ENCODE measurements at places on chromosomes 4 and X.

- no peak for DNase-seq
Measured at GRCh38 chr4:180587379-180587778, 1655.8 kb upstream of the TENM3 start.

- peak; percentile 83 for DNase-seq
Measured at GRCh38 chr4:77818602-77819403, at the start of gene CNOT6L. TSS of gene CNOT6L (minus strand) at chr4:77819368. CDS start at chr4:77819308, 60 bp downstream.

DNA sequence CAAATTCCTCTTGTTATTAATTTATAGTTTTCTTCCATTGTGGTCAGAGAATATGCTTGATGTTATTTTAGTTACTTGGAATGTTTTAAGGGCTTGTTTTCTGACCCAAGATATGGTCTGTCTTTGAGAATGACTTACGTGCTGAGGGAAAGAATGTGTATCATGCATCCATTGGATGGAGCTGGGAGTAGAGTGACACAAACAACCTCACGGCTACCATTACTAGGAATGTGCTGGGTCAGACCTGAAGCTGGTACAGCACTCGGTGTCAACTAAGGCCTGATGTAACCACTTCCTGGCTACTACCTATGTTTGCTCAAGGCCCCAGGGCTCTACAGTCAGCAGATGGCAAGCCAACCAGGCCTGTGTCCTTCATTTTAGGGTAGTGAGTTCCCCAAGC is 257.8 kb downstream of the FAT4 start:
- DNase-seq, result no peak

- DNase-seq, result no peak
Measured at GRCh38 chr4:189548484-189549125, 392.1 kb upstream of the FRG1 start.

DNA sequence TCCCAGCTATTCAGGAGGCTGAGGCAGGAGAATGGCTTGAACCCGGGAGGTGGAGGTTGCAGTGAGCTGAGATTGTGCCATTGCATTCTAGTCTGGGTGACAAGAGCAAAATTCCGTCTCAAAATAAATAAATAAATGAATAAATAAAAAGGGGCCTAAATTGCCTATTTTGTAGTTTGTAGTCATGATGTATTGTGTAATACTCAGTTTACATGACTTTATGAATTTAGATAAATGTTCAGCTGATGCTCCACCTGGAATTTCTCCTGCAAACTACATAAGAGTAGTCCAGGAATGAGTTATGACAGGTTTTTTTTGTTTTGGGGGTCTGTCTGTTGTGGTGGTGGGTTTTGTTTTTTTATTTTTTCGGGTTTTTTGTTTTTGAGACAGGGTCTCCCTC is 31.1 kb downstream of the RBMX start:
- DNase-seq, result no peak

DNA sequence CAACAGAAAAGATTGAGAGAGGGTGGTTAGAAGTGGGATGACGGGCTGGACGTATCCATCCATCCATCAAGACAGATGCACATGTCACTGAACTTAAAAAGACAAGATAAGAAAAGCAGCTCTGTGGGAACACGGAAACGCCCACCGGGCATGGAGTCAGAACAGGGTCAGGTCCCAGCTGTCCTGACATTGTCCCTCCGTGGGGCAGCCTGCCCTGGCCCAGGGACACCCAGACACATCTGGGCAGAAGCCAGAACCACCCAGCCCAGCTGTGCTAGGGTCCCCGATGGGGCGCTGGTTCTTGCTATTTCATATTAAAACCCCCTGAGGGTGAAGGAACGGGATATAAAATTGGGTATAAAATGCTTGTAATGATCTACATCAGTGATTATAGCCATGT is 88.5 kb downstream of the PPP2R2C start:
- no peak for DNase-seq

- no peak for DNase-seq
Measured at GRCh38 chr4:95506264-95506663, 42.5 kb downstream of the UNC5C start.

DNA sequence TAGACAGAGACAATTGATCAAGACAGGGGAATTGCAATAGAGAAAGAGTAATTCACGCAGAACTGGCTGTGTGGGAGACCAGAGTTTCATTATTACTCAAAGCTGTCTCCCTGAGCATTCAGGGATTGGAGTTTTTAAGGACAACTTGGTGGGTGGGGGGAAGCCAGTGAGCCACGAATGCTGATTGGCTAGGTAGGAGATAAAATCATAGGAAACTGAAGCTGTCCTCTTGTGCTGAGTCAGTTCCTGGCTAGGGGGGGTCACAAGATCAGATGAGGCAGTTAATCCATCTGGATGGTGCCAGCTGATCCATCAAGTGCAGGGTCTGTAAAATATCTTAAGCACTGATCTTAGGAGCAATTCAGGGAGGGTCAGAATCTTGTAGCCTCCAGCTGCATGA is 358.6 kb downstream of the GPM6A start:
- no peak for DNase-seq

GRCh38 chrX:112759512-112759911 is 79.8 kb upstream of the LHFPL1 start:
- DNase-seq, result no peak

DNA sequence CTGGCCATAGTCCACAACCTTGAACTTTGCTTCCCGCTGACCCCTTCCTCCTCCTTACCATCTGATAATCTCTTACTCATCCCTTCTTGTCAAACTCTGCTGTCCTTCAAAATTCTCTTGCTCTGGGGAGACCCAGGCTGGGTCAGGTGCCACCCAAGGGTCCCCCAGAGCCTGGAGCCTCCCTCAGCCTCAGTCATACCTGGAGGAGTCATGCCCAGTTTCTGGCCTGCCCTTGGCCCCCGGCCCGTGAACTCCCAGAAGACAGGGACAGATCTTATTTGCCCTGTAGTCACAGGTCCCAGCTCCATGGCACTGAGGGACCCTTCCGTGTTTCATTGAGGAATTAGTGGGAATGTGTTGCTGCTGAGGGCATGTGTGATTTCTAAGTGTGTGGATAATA is 4.7 kb upstream of the GPR78 start:
- DNase-seq, result no peak

- DNase-seq, result peak; percentile 1
Measured at GRCh38 chrX:51420610-51421009, 75.8 kb downstream of the NUDT11 start.

GRCh38 chr4:2254665-2255500 is 7.0 kb downstream of the MXD4 start:
- no peak for DNase-seq

DNA sequence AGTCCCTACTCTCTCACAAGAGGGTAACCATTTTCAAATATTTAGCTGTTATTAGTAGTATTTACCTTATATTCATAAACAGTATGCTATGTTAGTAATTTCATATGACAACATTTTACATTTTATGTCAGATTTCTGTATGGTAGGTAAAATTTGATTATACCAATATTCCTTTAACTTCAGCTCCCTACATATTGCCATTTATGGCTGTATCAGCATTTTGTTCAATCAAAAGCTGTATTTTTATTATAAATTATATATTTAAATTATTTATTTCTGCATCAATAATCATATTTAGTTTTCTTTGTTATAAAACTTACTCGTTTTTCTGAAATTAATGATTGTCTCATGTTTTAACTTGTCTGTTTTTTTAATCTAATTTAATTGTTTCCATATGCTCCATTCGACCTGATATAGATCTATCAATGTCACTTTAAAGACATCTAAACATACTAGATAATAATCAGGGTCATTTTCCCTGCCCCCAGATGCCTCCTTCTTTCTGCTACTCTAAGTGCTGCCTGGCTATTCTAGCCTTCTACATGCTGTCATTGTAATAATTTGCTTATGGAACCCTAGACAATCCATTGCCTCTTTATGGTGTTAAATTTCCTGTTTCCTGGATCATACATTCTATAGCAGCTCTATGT is 1976.7 kb upstream of the ADGRL3 start:
- DNase-seq, result no peak

GRCh38 chrX:108699368-108699767 is 37.0 kb downstream of the IRS4 start:
- DNase-seq, result no peak

GRCh38 chr4:9976781-9977180 is 44.5 kb downstream of the SLC2A9 start:
- no peak for DNase-seq

DNA sequence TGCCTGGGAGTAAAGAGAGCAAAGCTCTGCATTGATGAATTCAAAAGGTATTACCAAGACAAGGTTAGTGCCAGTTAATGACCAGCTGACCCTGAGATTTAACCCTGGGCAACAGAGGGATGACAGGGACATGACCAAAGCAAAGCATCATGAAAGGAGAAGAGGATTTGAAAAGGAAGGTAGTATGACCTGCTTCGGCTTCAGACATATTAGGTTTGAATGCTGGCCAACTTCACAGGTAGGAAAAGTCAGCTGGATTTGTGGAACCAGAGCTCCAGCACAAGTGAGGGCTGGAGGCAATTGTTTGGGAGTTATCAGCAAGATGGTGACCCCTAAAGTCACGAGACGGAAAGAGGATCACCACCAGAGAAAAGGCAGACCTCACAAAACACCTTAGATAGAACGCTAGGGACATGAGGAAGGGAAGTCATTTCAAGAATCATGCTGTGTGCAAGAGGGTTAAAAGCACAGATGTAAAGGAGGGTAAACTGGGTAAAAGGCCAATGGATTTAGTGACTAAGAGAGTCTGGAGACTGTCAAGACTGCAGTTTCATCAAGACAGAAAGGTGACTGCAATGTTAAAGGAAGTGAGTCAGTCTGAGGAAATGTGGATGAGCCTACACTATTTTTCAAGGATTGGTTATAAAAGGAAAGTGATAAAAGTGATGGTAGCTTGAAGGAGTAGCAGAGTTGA is 45.6 kb downstream of the SH3RF1 start:
- DNase-seq, result no peak

- DNase-seq, result no peak
Measured at GRCh38 chrX:72053508-72053907, 78.2 kb downstream of the RTL5 start.

DNA sequence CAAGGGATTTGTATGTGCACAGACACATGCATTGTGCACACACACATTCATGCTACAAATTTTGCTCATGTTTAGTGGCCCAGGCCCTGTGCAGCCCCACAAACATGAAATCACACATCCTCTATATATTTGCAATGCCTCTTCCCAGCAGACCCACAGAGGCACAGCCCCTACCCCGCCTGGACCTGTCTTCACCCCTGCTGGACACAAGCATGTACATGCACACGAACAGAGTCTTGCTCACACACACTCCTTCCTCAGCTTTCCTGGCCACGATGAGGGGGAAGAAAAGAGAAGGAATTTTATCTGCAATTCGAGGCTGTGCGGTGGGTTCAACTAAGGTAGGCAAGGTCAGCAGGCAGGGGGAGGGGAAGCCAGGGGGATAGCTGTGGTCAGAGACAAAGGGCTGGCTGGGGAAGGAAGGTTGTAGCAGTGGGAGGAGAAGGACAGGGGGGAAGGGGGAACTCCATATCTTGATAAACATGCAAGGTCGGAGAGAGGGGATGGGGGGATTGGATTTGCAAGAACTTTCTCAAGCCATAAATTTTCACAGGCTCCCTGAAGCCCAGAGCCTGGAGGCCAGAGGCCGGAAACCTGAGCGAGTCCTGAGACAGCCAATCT is 156.4 kb downstream of the EFNB1 start:
- DNase-seq, result no peak

- DNase-seq, result no peak
Measured at GRCh38 chr4:14520171-14520570, 482.1 kb upstream of the CPEB2 start.

- no peak for DNase-seq
Measured at GRCh38 chr4:71639380-71639779, 144.5 kb downstream of the GC start.

DNA sequence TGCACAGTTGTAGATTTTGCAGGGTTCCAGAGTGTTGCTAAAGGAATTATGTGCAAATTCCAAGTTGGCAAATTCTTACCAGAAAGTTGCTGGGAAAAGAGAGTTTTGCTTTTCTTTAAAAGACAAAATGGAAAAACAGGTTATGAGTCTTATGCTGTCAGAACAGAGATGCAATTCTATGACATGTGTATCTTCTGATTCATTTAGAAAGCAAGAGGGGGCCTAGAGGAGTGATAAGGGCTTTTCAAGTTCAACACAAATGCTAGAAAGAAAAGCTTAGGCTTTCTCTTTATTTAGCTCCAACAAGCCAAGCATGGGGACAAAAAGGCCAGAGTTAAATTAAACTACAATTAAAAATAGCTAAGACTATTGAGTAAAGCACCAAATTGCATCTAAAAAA is 72.4 kb upstream of the GATB start:
- no peak for DNase-seq

GRCh38 chr4:150244600-150244999 is 166.4 kb downstream of the DCLK2 start:
- DNase-seq, result no peak

GRCh38 chr4:151428346-151428745 is 19.4 kb downstream of the FHIP1A start:
- no peak for DNase-seq

DNA sequence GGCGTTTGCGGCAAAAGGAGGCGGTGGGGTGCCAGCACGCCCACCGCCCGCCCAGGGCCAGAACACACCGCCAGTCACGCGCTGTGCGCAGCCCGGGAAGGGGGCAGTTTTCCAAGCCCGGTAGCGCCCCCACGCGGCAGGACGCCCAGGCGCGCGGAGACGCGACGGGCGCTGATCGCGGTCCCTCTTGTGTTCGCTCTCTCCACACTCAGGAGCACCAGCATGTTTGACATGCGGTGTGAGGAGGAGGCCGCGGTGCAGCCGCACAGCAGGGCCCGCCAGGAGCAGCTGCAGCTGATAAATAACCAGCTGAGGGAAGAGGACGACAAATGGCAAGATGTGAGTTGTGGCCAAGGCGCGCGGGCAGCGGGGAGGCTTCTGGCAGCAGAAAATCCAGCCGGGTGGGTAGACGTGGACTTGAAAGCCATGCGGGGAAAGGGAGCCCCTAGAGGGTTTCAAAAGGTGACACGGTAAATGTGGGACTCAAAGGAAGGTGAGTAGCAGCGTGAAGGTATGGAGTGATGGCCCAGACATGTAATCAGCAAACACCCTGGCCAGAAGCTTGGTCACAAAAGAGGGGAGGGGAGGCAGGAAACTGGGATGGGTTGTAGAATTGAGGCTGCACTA is 104.1 kb downstream of the PHOX2B start:
- no peak for DNase-seq

GRCh38 chr4:168019019-168019651 is 73.2 kb upstream of the ANXA10 start:
- no peak for DNase-seq

DNA sequence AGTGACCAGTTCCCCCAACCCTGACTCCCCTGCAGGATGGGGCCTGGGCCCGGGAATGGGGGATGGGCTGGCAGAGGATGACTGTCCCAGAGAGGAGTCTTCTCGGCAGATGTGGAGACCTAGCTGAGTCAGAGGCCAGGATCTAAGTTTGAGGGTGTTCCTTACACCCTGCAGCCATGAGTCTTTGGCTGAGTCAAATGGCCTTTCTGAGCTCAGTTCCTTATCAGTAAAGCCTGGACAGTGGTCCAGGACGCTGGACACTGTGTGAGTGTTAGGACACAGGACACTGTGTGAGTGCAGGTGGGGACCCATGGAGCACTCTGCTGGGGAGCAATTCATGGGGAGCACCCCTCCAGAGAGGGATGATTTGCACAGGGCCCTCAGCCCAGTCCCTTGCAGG is 5.0 kb downstream of the IL9R start:
- no peak for DNase-seq

GRCh38 chrX:48937054-48937907 is 18.5 kb upstream of the PIM2 start:
- peak; percentile 63 for DNase-seq

Data from activated naive CD4-positive, alpha-beta T cell (primary cell).